H1 (cell line): ENCODE measurements at places on chromosomes 2 and 18.

DNA sequence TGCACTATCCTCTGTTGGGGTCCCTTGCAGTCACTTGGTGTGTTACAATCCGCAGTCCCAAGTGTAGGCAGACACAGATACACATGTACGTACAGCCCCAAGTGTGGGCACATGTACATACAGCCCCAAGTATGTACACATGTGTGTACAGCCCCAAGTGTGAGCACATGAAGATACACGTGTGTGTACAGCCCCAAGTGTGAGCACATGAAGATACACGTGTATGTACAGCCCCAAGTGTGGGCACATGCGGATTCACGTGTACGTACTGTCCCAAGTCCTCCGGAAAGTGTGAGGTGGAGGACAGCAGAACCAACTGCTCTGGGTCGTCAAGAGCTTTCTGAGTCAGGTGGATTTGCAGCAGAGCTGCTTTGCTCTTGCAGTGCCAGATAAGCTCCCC, 440.0 kb downstream of the ZNF516 start:
- no peaks in the 10 kb centered on the region for H3K4me1 ChIP-seq
- H3K27me3 ChIP-seq, result no peaks in the 10 kb centered on the region
- H3K27ac ChIP-seq, result no peak overlapping the region
- no peaks in the 10 kb centered on the region for H3K36me3 ChIP-seq
- DNase-seq, result no peak

DNA sequence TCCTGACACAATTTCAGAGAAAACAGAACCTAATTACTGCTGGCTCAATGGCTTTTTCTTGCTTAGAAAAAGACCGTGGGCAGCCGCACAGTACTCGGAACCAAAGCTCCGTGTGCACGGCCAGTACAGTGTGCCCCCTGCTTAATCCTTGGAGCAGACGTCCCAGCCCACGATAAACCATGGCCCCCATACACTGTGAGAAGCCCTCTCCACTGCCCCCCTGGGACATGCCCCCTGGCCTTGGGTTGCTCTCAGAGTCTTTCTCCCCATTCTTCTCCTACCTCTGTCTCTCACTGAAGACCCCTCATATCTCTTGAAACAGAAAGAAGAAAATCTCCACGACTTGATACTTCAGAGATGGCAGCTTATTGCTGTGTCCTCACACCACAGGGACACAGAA, 44.0 kb downstream of the CYP26B1 start:
- DNase-seq, result no peak
- no peaks in the 10 kb centered on the region for H3K27me3 ChIP-seq
- H3K27ac ChIP-seq, result no peak overlapping the region
- no peaks in the 10 kb centered on the region; the same call in 1 of the 2 replicates for H3K4me1 ChIP-seq

DNA sequence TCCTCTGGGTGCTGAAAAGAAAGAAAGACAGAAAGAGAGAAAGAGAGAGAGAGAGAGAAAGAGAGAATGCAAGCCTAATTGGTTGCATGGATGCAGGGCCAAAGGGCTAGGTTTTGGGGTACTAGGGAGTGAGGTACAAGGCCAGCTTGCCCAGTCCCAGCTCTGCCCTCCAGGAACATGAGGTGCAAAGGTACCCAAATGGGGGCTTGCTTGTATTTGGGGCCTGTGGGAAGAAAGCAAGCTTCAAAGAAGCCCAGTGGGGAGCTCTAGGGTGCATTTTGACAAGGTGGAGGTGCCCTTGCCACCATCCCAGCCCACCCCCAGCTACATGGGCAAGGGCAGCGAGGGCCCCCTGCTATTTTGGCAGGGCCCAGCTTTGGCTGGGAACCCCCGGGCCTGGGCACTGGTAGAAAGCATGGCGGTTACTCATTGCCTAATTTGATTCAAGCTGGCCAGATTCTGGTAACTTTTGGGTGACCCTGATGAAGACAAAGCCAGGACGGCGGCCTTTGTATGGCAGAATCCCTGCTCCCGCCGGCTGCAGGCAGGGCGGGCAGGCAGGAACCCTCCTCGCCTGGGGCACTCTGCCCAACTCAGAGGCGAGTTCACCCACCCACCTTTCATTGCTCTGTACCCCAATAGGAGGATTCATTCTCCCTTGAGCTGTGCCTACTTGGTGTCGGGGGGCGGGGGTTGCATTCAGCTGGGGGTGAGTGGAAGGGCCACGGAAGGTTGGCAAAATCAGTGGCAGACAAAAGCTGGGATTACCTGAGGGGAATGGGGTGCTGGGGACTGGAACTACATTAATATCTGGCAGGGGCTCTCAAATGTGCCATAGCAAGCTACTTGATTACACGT, 537 bp upstream of the HOXD4 start:
- H3K27me3 ChIP-seq, result peaks cover 98% of the 10 kb centered on the region
- peaks cover 11% of the 10 kb centered on the region; the same call in 1 of the 2 replicates for H3K36me3 ChIP-seq
- H3K4me1 ChIP-seq, result no peaks in the 10 kb centered on the region; the same call in none of the 2 replicates
- H3K4me3 ChIP-seq, result no peak overlapping the region
- no peak for DNase-seq
- H3K27ac ChIP-seq, result no peak overlapping the region

DNA sequence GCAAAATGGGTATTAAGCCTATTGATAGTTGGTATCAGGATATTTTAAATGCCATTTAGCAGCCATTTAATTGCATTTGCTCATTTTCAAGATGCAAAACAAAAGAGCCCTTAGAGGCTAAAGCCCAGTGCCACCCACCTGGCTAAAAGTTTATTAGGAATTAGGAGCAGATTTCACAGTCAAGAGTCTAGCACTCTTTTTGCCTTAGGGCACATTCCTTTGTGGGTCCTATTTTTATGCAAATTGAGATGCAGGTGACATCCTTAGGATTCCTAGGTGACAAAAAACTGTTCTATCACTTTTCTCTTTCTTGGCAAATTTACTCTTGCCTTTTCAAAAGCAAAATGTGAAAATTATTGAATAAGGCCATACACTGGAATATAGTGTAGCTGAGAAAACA, 42.0 kb downstream of the CTNNA2 start:
- no peak for DNase-seq
- no peaks in the 10 kb centered on the region for H3K27me3 ChIP-seq
- H3K4me3 ChIP-seq, result no peak overlapping the region
- no peaks in the 10 kb centered on the region for H3K4me1 ChIP-seq
- H3K36me3 ChIP-seq, result no peaks in the 10 kb centered on the region

GRCh38 chr18:39594206-39594605, 2028.6 kb upstream of the CELF4 start:
- H3K4me3 ChIP-seq, result no peak overlapping the region
- H3K36me3 ChIP-seq, result peaks cover 3% of the 10 kb centered on the region
- peaks cover 3% of the 10 kb centered on the region for H3K4me1 ChIP-seq
- H3K27ac ChIP-seq, result no peak overlapping the region
- H3K27me3 ChIP-seq, result no peaks in the 10 kb centered on the region
- no peak for DNase-seq
